ENCODE measurements at places on chromosomes 13 and 19.

- DNase-seq, result no peak
Observed at GRCh38 chr13:40221131-40221459, 445.3 kb downstream of the FOXO1 start.

DNA sequence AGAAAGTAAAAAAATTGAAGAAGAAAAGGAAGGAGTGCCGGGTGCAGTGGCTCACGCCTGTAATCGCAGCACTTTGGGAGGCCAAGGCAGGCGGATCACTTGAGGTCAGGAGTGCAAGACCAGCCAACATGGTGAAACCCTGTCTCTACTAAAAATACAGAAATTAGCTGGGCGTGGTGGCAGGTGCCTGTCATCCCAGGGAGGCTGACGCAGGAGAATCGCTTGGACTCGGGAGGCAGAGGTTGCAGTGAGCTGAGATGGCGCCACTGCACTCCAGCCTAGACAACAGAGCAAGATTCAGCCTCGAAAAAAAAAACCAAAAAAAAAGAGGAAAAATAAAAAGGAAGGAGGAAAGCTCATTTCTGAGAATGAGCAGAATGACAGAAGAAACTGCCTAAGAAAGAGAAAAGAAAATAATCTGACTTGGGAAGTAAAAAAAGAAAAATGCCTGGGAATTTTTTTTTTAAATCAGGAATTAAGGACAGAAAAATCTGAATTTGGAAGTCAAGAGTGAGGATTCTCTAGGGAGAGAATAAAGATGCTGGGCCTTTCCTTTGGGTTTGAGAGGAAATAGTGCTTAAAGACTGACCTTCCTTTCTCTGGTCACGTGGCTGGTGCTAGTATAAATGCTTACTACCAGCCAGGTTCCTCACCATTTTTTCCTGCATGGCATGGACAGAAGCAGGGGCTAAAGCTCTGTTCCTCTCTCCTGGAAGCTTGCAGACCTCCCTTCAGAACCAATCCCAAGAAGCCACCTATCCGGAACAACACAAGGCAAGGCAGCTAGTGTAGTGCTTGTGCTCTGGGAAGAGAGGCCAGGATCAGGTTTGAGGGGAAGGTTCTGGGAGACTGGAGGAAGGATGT is at the start of gene FFAR2:
TSS of gene FFAR2 (plus strand) at position 652 of the 864 bp plus-strand sequence. CDS start 1,458 bp downstream, outside the sequence.
- no peak for DNase-seq

DNA sequence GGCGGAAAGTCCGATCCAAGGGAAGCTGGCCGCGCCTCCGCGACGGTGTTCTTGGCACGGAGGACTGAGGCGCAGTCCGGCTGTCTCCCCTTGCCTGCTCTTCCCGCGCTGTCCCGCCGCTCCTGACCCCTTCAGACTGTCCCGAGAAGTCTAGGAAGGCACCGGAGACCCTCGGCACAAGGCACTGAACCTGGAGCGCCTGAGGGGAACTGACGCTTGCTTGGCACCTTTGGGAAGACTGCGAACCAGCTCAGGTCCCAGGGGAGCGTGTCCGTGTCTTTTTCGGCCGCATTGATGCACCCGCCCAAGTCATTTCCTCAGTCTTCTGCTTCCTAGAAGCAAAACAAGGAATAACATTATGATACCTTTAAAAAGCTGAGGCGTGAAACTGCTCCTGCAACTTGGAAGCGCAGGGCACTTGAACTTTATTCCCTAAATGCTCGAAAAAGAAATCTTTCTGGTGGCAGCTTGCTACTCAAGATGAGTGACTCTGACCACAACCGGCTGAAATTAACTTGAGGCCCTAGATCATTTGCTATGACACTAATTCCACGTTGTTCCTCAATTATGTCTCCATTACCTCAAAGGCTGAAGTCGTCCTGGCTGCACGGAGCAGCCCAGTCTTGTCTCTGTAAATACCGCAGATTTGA is 735 bp upstream of the FLT1 start:
- DNase-seq, result no peak

DNA sequence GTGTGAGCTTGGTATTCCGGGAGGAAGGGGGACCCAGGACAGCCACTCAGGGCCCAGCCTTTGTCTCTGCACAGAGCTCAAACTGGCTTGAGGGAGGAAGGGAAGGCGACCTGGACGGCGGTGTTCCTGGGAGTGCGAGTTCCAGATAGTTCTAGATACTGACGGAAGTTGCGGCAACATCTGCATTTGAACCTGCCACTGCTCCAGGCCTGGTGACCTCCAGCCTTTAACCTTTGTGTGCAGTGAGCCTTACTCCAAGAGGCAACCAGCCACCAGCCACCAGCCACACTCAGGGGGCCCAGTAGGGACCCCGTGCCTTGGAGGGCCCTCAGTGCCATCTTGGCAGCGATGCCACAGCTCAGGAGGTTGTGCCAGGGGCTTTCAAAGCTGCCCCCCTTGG is 15.5 kb upstream of the ZBTB7A start:
- DNase-seq, result no peak

- no peak for DNase-seq
Observed at GRCh38 chr19:5567970-5568407, 236 bp upstream of the TINCR start.

GRCh38 chr13:42997381-42997780 is 5.3 kb upstream of the EPSTI1 start:
- no peak for DNase-seq

GRCh38 chr19:31595521-31595920 is 246.3 kb upstream of the TSHZ3 start:
- DNase-seq, result no peak

DNA sequence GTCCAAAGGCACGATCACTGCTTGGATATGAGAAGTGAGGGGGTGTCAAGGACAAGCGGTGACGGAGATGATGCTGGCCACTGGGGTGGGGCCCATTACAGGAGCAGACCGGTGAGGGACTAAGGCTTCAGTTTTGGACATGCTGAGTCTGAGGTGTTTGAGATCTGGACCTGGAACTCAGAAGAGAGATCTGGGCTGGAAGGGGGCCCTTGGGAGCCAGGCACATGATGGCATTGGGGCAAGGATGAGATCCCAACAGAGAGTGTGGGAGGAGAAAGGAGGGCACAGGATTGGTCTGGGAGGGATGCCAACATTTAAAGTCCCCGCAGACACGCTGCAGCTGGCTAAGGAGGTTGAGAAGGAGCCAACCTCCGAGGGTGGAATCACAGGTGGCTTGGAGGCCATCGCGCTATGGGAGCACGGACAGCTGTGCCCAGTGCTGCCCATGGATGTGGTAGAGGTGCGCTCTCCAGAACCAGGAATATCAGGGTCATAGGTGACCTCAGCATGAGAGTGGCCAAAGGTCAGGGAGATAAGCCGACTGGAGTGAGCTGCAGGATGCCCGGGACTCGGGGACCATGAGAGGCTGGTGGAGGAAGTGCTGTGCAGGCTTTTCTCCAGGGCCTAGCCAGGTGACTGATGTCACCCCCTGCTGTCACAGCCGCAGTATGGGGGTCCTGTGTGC is 21.8 kb downstream of the DHRS12 start:
- DNase-seq, result no peak

- DNase-seq, result no peak
Observed at GRCh38 chr19:40755791-40756190, 4.8 kb downstream of the SNRPA start.

DNA sequence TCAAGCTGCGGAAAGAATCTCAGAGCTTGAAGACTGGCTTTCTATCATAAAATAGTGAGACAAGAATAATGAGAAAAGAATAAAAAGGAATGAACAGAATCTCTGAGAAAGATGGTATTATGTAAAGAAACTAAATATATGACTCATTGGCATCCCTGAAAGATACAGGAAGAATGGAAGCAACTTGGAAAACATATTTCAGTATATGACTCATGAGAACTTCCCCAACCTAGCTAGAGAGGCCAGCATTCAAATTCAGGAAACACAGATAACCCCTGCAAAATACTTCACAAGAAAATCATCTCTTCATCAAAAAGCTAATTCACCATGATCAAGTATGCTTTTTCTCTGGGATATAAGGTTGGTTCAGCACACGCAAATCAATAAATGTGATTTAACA is 2318.0 kb downstream of the PCDH9 start:
- DNase-seq, result no peak

DNA sequence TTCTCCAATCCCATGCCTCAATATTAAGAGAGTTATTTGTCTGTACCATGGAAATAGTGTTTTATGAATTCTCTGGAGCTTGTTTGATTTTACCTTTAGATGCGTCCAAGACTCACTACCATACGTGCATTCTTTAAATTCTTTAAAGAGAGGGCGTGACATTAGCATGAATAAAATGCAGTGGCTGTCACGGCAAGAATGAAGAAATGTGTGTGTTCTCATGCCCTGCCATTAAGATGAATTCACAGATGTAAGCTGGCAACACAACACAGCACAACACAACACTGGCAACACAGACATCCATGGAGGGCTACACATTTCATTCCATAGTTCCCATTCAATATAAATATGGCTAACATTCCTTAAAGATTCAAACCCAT is 213.4 kb downstream of the ENOX1 start:
- DNase-seq, result no peak

GRCh38 chr13:108305655-108306054 is 36.1 kb downstream of the TNFSF13B start:
- no peak for DNase-seq

- no peak for DNase-seq
Observed at GRCh38 chr13:50078231-50078894, 63.1 kb downstream of the KCNRG start.

GRCh38 chr13:72839831-72840426 is 58.0 kb downstream of the PIBF1 start:
- peak; percentile 48 for DNase-seq

GRCh38 chr13:31444266-31444856 is 244.6 kb downstream of the B3GLCT start:
- no peak for DNase-seq

DNA sequence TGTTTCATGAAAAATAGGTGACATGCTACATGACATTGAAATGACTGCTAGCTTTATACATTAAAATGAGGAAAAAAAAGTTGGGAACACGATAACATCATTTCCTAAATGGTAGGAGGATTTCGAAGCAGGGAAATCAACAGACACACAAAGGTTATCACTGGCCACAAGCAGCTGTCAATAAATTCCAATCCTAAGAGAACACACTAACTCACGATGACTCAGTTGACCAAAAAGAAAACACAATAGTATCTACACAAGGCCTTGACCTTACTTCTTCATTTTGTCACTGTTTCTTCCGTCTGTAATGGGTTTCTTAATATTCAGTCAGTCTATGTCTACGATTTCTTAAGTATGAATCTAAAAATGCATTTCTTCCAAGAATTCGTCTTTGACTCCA is 36.5 kb downstream of the STARD13 start:
- no peak for DNase-seq

DNA sequence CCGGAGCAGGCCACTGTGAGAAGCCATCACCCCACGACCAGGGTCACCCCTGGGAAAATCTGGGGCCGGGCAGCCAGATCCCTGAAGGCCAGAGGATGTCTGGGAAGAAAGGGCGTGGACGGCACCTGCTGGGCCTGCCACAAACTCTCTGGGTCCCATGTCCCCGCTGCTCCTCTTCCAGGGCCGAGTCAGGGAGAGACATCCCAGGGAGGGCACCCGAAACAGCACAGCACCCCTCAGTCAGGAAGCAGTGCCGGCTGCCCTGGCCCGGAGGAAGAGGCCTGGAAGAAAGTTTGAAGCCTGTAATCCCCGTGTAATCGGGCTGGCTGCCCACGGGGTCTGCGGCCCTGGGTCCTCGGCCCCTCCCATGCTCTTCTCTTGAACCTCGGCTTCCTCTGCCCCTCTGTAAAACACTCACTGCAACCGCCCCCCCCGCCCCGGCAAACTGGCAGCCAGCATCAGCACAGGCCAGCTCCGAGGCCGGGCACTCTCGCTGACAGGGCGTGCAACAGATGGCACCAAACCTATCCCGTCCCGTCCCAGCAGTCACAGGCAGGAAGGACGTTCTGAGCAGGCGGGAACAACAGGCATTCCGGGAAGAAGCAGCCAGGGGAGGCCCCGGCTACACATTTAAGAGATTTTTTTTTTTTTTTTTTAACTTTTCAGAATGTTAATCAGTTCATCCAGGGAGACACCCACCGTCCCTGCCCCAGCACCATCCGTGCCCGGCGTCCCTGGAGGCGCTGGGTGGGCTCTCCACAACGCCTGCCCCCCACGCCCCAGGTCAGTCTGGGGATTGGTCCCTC is 1.5 kb downstream of the SBNO2 start:
- DNase-seq, result no peak

DNA sequence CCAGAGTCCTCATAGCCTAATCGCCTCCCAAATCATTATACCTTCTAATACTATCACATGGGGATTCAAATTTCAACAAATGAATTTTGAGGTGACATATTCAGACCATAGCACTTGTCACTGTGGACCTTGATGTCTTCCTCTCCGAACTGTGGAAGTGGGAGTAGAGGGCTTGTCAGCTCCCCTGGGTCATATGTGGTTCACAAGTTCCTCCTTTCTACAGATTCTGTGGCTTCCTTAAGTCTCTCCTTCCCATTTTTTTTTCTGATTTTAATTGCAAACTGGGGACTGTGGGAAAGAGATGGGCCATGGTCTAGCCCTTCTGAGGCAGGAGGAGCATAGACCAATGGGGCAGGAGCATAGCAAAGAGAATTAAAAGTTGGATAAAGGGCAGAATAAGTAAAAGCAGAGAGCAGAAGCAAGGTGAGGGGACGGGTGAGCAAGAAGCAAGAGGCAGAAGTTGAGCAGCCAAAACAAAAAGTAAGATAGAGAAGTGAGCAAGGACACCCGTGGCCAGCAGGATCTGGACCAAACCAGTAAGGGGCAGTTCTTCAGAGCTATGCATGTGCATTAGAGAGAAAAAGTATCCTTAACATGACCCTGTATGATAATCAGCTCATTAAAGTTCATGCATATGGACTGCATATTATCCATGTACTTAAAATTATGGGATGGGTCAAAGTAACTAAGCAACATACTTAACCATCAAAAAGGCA is 2.6 kb upstream of the SIGLEC7 start:
- DNase-seq, result no peak

DNA sequence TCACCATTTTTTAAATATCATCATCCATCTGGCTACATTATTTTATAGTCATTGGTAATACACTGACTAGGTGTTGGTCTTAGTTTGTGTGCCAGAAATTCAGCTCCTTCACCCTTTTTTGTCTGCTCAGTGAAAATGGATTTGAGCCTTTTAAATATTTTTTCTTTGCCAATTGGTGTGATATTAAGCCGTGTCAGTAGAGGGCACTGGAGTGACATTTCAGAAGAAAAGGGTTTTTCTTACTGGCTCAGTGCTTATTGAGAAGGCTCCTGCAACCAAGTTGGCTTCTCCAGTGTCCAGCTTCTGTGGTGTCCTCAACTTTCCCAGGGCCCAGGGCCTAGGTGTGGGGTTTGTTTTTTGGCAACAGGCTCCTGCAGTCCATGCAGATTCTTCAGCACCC is 546.6 kb downstream of the DACH1 start:
- peak; percentile 2 for DNase-seq

DNA sequence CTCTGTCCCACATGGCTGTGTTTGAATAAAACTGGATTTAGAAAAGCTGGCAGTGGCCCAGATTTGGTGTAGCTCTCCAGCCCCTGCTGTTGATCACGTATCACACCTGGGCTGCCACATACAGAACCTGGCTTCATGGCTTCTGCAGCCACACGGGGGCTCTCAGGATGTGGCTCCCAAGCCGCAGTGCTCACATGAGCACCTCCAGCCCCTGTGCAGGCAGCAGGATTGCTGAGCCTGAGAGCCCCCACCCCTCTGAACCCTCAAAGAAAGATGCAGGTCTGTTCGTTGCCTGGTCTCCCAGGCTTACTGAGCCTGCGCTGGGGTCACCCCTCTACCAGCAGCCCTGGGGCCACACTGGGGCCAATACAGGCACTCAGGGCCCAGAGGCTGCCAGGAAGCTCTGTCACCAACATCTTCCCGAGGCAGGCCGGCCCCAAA is 2.7 kb downstream of the PLEKHF1 start:
- DNase-seq, result peak; percentile 68

GRCh38 chr13:40238761-40239160 is 427.7 kb downstream of the FOXO1 start:
- DNase-seq, result no peak
